Endothelial cell of umbilical vein (primary cell): ENCODE measurements at places on chromosomes 5 and 9.
A peak's percentile ranks its signal among the peaks of the same experiment; 100 is the strongest.

DNA sequence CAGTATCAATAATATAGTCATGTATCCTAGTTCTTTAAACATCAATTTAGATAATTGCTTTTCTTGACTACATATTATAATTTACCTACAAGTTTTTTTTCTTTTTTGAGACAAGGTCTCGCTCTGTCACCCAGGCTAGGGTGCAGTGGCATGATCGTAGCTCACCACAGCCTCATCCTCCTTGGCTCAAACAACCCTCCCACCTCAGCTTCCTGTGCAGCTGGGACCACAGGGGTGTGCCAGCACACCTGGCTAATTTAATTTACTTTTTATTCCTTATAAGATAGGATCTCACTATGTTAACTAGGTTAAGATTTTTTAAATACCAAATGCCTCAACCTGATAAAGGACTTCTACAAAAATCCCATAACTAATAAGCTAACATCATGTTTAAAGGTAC, 21.1 kb downstream of the UIMC1 start:
- DNase-seq: no peak

- DNase-seq: no peak
Observed at GRCh38 chr9:130329061-130329460, 63.5 kb downstream of the HMCN2 start.

DNA sequence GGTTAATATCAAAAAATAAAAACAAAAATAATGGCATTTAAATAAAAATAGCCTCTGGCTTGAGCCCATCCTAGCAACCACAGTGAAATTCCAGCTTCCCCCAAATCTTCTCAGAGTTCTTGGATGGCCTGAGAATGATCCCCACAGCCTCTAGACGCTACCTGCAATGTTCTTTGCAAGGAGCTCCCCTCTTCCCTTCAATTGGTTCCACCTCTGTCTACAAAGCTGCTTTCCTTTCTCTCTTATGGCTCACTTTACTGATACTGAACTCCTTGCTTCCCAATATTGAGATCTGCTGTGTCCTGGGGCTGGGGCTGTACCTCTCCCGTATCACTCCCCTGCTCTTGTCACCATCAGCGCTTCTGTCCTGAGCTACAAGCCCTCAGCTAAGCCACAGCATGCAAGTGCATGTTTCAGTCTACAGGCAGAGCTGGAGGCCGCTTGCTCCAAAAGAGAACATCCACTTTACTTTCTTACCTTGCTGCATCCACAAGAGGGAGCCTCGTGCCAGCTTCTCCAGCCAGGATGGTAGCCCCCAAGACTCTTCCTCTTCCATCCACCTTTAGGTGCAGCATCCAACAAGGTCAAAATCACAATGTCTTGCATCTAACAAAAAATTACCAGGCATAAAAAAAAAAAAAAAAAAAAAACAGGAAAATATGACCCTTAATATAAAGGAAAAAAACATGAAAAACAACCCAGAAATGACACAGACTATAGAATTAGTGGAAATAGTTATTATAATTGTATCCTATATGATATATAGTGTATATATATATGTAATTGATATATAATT, 57.4 kb upstream of the PRSS3 start:
- DNase-seq: peak; percentile 62

- DNase-seq: no peak
Observed at GRCh38 chr9:27090711-27091110, 18.3 kb upstream of the TEK start.

DNA sequence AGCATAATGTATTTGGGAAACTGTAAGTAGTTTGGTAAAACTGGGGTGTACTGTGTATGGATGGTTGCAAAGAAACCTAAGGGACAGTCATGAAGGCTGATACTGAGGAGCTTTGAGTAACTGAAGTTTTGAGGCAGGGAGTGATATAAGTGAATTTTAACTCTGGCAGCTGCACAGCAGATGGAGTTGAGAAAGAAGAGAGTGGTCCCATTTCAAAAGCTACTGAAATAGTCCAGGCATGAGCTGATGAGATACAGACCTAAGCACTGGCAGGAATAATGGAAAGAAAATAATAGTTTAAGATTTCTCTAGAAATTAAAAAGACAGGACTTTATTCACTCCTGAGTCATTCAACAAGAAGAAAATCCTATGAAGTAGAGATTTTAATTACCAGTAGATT, 232.0 kb downstream of the CHSY3 start:
- no peak for DNase-seq

DNA sequence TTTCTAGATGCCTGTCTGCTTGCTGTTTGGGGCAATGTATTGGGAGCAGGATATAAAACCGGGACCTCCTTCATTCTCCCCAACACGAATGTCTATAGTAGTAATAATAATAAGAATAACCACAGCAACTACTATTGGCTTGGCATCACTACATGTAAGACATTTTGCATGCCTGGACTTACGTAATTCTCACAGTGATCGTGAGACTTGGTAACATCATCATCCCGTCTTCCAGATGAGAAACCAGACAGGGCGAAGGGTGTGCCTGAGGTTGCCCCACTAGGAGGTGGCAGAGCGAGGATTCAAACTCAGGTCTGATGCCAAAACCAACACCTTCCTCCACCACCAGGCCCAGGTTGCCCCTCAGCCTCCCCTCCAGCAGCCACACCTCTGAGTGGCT, 185.1 kb downstream of the RGS3 start:
- no peak for DNase-seq

GRCh38 chr5:55407059-55407684, 99.4 kb downstream of the MTREX start:
- DNase-seq: peak; percentile 54

DNA sequence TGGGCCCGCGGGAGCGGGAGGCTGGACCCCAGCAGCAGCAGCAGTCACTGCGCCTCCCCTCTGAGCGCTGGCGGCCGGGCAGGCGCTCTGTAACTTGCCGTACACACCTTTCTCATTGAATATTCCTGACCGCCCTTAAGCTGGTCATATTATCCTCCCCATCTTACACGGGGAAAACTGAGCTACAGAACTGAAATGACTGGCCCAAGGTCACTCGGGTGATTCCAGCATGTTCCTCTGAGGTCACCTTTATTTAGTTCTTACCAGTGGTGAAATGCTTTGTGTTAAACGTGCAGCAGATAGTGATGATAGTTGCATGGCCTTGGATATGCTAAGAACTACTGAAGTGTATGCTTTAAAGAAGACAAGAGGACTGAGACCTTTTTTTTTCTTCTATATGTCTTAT, 607 bp downstream of the UQCRQ start:
- no peak for DNase-seq

GRCh38 chr5:178341091-178341850, 108.7 kb upstream of the PHYKPL start:
- no peak for DNase-seq

- DNase-seq: no peak
Observed at GRCh38 chr5:11560915-11561697, 343.1 kb downstream of the CTNND2 start.

DNA sequence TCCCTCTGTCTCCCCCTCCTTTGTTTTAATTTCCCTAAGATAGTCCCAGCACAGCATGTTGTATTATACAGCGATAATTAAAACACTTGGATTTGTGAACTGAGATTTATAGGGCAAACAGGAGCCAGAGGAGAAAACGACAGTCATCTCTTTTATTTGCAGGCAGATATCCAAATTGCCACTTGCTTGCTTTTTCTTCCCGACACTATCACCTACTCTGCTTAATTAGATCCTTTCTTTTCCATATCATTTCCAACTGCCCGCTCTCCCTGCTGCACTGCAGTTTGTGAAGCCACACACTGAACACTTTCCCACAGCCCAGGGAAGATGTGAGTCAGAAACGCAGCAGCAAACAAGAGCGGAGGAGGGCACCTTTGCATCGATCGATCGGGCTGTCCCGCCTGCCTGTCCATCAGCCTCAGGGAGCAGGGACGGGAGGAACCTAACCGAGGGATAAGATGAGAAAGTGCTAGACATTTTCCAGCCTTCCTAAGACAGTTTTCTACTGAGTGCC, 35.8 kb upstream of the SPRY4 start:
- DNase-seq: peak; percentile 42

DNA sequence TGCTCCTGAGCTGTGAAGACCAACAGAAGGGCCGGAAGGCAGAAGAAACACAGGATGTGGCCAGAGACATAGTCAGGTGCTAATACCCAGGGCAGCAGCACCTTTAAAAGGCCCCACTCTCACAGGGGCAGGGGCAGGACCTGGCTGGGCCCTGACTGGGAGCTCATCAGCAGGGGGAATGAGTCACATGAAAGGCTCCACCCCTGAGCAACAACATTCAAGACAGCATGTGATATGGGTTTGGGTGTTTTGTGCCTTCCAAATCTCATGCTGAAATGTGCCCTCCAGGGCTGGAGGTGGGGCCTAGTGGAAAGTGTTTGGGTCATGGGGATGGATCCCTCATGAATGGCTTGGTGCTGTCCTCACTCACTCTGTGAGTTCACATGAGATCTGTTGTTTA, 181.7 kb downstream of the ERCC6L2 start:
- DNase-seq: no peak

DNA sequence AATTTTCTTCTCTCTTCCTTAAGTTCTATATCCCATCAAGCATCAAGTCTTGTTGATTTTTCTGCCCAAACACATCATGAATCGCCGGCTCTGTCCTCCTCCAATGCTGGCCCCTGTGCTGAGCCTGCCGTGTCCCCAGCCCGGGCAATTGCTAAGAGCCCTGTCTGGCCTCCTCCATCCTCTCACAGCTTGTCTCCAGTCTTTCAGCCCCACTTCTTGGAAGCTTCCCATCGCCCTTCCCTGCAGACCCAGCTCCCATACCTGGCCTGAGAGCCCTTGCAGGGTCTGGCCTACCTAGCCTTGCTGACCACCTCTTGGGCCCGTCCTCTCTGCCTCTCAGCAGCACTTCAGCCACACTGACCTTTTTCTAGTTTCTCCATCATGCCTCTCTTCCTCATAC, 61.9 kb downstream of the COL15A1 start:
- no peak for DNase-seq

DNA sequence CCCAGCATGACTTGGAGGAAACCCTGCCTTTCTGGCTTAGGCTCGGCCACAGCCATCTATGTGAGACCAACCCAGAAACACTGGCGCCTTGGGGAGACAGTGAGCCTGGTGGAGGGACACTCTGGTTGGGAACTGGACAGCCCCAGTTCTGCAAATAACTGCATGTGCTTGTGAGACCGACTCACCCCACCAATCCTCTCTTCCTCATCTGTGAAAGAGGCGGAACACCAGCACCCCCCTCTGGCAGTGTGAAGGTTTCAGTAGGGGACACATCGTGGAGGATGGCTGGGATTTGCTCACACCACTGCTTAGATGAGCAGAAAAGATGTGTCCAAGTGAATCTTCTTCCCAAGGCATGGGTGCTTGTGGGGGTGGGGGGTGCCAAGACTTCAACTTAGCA, 43.4 kb upstream of the N4BP3 start:
- DNase-seq: peak; percentile 41

DNA sequence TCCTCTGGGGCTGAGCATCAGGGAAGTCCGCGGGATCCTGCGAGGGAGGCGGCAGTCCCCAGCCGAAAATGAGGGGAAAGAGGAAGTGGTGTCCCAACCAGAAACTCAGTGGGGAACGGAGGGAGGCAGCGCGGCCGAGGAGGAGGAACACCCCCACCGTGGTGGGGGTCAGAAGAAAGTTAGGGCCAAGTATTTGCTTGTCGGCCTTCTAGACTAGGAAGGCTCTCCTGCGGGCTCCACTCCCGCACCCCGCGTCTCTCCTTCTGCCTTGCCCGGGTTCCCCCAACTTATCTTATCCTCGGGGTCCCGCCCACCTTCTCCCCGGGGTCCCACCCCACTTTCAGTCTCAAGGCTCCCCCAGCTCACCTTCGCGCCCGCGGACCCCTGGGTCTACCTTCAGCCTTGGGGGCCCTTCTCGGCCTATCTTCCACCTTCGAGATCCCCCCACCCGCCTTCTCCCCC, 557 bp upstream of the PHF2 start:
- DNase-seq: peak; percentile 45

- DNase-seq: no peak
Observed at GRCh38 chr5:6041977-6042550, 336.3 kb downstream of the MED10 start.

DNA sequence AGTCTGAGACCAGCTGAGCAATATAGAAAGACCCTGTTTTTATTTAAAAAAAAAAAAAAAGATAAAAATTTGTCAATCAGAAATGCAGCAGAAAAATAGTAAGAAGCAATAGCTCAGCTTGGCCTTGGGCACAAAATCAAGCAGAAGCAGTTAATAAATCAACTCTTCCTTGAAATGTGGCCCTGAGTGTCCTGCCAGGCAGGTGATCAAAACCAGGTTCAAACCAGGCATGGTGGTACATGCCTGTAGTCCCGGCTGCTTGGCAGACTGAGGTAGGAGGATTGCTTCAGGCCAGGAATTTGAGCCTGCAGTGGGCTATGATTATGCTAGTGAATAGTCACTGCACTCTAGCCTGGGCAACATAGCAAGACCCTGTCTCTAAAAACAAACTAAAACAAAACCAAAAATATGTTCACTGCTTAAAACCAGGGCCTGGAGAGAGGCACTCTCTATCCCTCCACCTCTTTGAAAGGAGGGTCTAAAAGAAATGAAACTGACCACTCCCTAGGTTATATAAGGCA, 27.9 kb upstream of the KLF9 start:
- DNase-seq: no peak

GRCh38 chr5:140324617-140325241, 21.7 kb downstream of the HBEGF start:
- no peak for DNase-seq

DNA sequence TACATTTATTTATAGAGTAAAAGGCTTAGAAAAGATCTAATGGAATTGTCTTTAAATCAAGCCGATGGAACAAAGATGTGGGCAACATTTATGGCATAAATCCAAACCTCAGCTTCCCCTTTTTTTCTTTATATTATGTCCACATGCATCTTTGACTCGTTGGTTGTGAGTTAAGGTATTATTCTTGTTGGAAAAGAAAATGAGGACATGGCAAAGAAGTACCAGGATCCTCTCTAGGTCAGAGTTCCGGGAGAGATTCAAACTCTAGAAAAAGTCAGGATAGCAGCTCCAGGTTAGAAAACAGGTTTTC, 508 bp upstream of the NME5 start:
- DNase-seq: no peak

- peak; percentile 27 for DNase-seq
Observed at GRCh38 chr5:176803943-176804498, 6.3 kb upstream of the UNC5A start.

GRCh38 chr9:78406933-78407332, 110.0 kb downstream of the PSAT1 start:
- no peak for DNase-seq
